Stimulated activated CD4-positive, alpha-beta T cell treated with anti-CD3 and anti-CD28 coated beads, Interleukin-15, amount 100 ng/mL, for 48 hours (primary cell): ENCODE measurements at places on chromosomes 1 and 21.

DNA sequence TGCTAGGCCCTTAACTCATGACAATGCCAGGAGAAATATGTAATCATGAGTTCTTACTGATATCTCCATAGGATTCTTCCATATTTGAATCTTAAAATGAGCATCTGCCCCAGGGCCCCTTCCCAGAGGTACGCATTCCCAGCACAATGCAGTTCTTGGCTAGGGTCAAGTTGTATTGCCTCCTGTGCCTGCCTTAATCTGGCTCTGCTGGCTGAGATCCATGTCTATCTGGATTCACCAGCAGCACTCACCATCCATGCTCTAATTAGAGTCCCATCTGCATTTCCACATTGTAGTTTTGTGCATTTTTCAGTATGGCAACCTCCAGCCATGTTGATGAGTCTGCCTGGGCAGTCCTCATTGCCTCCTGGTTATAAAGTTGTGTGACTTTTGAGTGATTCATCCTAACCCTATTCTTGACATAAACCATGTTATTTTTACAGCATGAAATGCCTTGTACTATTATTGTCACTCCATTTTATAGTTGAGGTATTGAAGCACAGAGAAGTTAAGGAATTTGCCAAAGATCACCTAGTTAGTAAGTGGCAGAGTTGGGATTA is 55.9 kb downstream of the CAMSAP2 start:
- DNase-seq = no peak

GRCh38 chr1:208081972-208082371 is 162.2 kb downstream of the PLXNA2 start:
- DNase-seq = no peak

- DNase-seq = no peak
Measured at GRCh38 chr1:244413736-244414135, 38.0 kb downstream of the ADSS2 start.

GRCh38 chr1:22896184-22896583 is 76.5 kb downstream of the LACTBL1 start:
- no peak for DNase-seq

DNA sequence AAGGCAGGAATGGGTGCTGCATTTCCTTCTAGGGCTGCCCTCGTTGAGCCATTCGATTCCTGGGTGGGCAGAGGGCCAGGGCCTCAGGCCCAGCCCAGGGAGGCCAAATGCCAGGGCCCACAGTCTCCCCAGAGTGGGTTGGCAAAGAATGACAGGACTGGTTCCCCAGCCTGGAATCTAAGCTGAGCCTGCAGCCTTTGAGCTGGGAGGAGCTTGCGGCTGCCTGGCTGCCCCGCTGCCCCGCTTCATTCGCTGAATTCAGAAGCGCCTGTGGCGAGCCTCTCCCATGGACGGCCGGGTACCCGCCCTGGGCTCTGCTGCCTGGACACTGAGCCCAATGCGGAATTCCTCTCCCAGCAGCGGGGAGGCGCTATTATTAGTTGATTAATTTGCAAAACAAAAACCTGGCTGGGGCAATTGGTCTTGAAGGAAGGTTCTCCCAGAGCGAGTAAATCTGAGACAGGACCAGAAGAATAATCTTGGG is 32.3 kb upstream of the TARDBP start:
- no peak for DNase-seq

GRCh38 chr1:182627622-182628021 is 23.4 kb upstream of the RGS16 start:
- no peak for DNase-seq

- DNase-seq = no peak
Measured at GRCh38 chr1:70397013-70397412, 14.1 kb upstream of the CTH start.

DNA sequence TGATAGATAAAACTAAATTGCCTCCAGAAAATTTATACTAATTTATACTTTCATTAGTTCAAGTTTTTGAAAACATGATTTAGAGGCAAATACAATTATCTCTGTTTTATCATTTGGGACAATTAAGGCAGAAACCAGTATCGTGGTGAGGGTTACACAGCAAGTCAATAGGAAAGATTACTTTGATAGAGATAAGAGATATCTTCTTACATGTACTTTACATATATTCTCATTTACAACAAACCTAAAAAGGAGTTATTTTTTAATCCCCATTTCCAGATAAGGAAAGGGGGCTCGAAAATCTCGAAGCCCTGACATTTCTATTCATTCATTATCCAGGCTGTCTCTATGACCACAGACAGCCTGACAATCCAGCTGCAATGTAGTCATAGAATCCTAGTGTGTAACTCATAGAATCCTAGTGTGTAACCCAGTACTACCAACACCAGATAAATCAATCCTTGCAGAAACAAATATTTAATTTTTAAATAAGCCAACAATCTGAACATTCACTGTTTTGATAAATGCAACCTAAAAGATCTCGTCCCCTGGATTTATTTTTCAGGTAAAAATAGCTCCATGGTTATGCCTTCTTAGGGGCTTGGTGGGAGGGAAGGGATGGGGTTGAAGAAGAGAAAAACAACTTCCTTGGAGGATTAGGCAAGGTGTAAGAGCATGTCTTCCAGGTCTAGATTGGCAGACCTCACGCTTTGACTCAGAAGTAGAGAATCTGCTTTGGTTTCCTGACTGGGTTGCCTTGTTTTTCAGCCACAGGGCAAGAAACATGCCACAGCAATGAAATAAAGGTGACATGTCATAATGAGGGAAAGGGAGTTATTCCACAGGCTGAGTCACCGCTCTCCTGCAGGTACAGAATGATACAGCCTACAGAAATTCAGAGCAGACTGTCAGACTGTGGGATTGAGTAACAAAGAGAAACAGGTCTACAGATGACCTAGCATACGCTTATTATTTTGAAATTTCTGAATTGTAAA is 45.6 kb downstream of the IRF2BP2 start:
- no peak for DNase-seq

DNA sequence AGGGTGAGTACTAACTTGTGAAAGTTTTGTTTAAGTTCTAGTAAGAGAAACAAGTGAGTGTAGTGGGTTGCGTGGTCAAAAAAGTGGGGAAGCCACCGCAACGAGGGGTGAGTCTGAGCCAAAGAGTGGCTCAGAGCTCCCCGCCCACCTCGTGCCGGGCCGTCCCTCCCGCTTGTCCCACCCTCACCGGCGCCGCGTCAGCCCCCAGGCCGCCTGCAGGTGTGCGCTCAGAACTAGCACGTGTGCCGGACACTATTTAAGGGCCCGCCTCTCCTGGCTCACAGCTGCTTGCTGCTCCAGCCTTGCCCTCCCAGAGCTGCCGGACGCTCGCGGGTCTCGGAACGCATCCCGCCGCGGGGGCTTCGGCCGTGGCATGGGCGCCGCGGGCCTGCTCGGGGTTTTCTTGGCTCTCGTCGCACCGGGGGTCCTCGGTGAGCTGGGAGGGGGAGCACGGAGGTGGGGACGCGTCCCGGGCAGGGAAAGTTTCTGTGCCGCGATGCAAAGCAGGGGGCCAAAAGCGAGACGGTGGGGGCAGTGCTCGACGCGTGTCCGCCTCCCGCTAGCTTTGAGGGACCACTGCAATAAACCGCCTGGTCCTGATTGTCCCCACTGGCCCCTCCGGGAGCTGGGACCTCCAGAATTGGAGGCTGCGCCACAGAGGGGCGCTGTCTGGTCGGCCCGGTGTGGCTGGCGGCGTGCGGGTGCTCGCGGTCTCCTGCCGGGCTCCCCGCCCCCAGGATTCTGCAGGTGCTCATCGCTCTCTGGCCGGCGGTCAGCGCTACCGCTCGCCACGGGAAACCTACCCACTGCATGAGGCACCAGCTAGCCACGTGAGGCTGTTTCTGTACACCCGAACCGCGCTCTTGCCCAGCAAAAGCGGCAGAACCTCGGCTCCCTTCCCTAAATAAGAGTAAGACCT is at the start of gene CR2:
CR2 (plus strand) TSS at position 283 of the 919 bp plus-strand sequence; CDS start at position 374, 91 bp downstream.
- peak; percentile 36 for DNase-seq

- DNase-seq = no peak
Measured at GRCh38 chr1:7135493-7135892, 350.2 kb downstream of the CAMTA1 start.

DNA sequence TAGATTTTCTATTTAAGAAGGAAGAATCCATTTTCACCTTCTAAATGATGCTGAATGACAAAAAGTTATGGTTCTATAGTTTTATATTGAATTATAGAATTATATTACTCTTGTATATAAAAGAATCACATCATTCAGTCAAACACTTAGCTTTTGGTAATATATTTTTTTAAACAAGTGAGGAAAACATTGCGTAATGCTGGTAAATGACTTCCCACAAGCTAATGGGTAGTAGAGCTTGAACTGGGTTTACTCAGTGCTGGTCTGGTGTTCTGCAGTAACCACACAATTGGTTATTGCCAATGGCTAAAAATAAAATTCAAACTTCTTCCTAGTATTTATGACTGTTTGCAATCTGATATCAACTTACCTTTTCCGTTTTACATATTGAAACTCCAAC is 10.6 kb upstream of the GIPC2 start:
- no peak for DNase-seq

DNA sequence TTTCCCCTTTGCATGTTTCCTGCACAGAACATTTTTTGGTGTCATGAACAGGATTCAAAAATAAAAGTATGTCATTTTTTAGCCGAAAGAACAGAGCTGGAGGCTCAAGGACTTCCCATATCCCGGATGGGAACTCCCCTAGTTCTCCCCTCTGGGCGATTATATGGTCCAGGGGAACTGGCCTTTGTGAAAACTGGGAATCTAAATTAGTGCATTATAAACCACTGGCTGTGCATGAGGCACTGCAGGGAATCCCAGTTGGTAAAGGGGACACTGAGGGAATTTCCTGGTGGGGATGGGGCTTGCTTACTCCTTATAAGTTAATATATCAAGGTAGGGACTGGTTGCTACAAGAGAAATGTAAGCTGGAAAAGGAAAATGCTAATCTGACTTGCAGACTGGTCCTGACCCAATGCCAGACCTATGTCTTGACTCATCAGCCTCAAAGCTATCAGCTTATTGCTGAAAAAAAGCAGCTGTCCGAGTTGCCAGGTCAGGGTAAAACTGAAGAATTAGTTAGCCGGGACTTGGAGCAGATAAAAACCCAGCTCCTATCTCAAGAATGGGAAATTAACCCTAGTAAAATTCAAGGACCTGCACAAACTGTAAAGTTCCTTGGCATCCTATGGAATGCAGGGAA is 122.6 kb downstream of the FCRL5 start:
- no peak for DNase-seq

DNA sequence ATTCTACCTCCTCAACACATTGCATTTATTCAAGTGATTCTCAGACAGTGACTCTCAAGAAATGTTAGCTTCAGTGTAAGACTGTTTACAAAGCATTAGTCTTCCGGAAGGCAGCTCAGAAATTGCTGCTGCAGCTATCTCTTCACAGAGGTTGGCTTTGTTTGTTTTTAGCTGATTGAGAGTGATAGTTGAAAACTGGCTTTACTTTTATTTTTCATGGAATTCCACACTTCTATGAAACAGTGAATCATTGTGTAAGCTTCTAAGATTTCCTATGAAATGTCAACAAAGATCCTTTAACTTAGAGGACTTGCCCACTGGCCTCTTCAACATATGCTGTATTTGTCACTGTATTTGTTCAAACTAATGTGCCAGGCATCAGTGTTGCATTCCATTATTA is 121.3 kb downstream of the TNNI3K start:
- DNase-seq = no peak

GRCh38 chr21:31042080-31042464 is 3.8 kb upstream of the KRTAP19-8 start:
- DNase-seq = no peak

GRCh38 chr1:96488777-96489176 is 232.8 kb upstream of the PTBP2 start:
- DNase-seq = no peak

- DNase-seq = no peak
Measured at GRCh38 chr1:18881642-18882431, 20.5 kb downstream of the ALDH4A1 start.

- no peak for DNase-seq
Measured at GRCh38 chr1:82538876-82539275, 738.1 kb downstream of the ADGRL2 start.

- no peak for DNase-seq
Measured at GRCh38 chr1:43238991-43239469, 30.8 kb upstream of the TMEM125 start.

DNA sequence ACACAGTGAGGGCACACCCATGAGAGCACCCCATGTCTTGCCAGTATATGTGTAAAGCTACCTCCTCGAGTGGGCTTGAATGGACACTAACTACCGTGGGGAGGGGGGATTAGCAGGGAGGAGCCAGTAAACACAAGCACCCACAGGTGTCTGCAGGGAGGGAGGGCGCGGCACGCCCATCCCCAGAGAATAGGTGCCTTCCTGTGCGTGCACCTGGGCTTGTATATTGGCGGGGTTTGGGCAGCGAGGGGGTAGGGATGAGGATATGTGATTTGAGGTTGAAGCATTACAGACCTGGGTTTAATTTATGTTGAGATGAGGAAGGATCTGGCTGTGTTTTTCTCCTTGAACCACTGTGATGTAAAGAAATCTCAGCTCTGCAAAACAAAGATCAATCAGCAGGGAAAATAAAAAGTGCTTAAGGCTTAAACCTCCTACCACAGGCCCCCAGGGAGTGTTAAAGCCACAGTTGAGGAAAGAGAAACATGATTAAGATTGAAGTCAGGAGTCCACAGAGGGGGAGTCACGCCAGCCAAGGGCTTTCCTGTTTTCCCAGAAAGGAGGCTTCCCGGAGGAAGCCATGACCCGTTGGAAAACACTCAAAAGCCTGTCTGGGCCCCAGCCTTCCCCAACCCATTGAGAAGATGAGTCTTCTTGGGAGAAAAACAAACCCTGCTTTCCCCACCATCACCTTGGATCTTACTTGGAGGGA is 80.0 kb downstream of the CAMK2N1 start:
- no peak for DNase-seq

DNA sequence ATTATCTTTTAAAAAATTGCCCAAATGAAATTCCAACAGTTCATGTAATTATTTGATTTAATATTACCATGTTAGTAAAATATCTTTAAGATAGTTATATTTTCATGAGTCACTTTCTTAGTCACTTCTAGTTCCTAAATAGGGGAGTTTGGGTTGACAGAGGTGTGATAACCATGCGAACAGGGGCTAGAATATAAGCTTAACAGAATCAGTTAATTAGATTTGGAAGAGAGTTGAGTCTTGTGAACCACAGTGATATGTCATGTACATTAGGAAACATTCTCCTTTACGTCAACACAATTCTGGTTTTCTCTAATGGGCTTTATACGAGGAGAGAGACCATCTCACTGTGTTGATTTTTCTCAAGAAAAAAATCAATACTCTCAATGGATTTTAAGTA is 64.8 kb upstream of the ZNF281 start:
- DNase-seq = no peak

DNA sequence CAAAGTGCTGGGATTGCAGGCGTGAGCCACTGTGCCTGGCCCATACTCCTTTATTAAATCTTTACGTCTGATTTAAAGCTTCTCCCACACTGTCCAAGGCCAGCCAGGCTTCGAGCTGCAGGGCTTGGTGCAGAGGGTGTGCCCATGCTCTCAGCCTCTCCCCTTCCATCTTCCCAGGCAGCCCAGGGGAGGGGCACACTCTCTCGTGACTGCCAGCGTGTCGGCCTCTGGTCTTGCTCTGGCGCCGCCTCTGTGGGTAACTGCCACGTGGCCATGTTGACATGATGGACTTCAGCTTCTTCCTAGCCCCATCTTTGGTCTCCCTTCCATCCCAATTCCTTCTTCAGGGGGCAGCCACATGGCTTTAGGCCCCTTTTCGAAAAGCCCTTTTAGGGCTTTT is 4.7 kb downstream of the GPR137B start:
- DNase-seq = no peak
